ENCODE measurements at places on chromosomes 1 and 21.

DNA sequence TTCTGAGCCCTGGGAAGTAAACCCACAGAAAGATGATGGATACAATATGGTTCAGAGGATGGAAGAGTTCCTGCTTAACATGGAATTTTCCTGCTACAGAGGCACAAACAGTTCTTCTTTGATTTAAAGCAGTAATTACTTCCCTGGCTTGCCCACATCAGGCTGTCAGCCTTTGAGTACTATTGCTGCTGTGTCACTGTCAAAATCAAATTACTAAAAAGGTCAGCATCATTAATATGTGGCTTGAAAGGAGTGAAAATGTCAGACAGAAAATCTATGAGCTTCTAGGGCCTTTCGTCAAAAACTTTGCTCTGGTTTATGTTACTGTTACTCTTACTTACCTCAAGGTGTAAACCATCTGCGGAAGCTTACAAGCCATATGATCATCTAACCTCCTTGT, 98.6 kb upstream of the DPT start:
- no peak for DNase-seq

- no peak for DNase-seq
Observed at GRCh38 chr1:199931666-199932377, 95.7 kb upstream of the NR5A2 start.

- DNase-seq = no peak
Observed at GRCh38 chr1:227723474-227723873, 11.6 kb downstream of the JMJD4 start.

DNA sequence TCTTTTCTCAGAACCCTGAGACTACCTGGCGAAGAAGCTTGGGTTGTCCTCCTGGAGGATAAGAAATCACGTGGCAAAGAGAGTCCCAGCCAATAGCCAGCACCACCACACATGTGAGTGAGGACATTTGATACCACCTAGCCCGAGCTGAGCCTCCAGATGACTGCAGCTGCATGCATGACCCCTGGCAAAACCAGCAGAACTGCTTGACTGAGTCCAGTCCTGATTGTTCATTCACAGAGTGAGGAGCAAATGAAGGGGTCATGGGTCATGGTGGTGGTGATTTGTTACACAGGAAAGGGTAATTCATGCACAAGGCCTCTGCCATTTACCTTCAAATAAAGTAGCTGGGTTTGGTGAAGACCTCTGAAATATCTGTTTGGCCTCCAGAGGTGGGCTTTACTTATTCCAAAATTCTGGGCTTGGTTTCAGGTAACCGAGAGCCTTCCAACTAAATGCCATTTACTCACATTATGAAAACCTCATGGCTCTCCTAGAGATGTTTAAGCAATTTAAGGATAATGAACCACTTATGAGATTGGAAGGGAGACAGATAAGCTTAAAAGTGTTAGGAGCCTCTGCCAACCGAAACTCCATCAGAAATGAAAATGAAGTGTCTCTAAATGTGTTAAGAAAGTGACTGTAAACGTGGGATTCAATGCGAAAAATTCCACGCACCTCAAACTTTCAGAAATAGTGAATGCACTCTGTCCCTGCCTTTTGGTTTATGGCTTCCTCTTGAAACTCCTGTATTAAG, 163.3 kb downstream of the SLC35F3 start:
- no peak for DNase-seq

GRCh38 chr1:230222678-230223077, 155.6 kb downstream of the GALNT2 start:
- no peak for DNase-seq

DNA sequence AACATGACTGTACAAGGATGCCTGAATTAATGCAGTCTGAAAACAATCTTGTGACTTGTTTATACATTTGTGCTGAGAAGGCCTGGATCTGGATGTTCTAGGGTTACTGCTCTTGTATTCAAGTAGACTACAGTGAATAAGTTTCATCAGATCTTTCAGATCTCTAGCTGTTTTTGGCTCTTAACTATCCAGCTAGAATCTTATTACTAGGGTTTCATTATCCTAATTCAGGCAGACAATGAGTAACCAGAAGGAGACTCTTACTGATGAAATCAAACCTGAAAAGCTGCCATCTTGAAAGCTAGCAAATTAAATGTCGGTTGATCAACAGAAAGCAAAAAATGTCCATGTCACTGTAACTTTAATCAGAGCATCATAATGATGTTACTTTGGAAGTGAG, 112.5 kb upstream of the KCNK2 start:
- DNase-seq = no peak

DNA sequence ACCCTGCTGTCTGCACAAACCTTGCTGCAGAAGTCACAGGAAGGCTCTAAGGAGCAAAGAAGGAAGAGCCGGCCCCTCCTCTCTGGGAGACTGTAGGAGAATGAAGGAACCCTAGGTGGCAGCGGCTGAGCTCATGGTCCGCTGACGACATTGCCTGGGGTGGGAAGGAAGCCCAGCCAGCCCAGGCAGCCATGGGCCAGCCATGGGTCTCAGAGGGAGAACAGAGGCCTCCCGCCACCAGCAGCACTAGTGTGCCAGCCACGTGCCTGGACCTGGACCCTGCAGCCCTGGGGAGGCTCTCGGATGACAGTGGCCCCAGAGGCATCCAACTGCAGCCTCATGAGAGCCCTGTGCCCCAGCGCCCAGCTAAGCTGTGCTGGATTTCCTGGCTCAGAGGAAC, 49.2 kb upstream of the POFUT2 start:
- DNase-seq = no peak

DNA sequence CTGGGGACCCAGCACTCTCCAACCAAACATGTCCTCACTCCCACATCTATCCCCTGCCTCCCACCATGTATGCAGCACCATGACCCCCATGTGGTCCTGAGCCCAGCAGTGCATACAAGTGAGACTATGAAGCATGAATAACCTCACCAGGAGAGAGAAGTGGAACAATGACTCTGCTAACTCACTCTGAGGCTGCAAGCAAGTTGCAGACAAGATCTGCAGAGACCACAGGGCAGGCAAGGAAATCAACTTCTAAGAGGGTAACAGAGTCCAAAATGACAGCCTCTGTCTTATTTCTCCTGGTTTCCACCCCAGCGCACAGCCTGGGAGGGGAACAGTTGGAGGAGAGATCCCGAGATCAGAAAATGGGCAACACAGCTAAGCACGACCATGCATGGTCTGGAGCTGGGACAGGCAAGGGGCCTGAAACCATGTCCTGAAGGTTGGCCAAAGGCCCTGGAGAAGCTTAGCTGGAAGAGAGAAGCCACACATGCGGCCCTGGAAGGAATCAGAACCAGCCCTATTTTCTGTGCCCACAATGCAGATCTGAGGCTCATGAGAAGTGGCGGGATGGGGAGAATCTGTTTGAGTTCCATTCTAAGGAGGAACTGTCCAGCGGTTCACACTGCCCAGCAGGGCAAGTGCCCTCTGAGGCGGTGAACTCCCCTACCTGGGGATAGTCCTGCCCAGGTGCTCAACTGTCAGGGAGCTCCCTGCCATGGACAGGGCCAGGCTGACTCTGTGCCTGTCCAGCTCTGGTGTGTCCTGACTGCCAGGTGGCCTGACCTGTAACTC, 12.5 kb upstream of the REN start:
- no peak for DNase-seq

DNA sequence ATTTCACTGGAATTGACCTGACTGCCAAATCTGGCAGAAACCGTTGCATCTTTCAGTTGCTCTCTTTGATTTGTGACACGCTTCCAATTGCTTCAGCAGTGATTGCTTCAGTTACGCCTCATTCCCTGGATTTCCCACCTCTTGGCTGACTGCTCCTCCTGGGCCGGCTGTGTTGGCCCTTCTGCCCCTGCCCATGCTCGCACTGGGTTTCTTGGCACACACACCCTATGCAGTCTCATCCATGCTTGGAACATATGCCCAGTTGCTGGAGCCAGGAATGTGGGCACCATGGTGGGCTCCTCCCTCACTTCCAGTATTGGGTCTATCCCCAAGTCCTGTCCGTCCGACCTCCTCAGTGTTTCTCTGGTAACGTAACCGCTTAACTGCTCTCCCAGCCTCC, 2.2 kb upstream of the ZBTB21 start:
- DNase-seq = no peak

DNA sequence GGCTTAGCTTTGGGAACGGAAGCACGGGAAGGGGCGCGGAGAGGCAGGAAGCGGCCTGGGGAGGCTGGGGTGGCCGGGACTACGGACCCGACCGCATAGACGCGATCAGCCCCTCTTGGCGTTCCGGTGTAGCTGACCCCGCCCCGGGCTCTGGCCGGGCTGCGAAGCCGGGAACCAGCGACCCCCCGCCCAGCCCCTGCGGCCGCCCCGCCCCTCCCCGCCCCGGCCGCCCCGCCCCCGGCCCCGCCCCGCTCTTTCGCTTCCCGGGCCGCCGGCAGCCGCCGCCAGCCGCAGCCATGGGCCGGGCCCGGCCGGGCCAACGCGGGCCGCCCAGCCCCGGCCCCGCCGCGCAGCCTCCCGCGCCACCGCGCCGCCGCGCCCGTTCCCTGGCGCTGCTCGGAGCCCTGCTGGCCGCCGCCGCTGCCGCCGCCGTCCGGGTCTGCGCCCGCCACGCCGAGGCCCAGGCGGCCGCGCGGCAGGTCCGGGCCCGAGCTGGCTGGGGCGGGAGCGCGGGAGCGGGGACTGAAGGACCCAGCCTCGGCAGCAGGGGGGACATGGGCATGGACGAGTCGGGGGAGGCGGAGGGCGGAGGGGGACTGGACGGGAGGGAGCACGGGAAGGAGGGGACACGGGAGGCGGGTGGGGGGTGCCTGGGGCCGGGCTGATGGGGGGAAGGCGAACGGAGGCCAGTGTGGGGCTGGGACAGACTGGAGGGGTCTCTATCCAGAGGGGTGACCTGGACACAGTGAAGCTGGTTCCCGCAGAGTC, at the start of gene SELENON:
Gene SELENON (plus strand): TSS at position 259 of the 768 bp plus-strand sequence. CDS start 38 bp downstream, at position 297.
- peak; percentile 53 for DNase-seq

GRCh38 chr1:85142753-85143152, 58.1 kb downstream of the SYDE2 start:
- no peak for DNase-seq

DNA sequence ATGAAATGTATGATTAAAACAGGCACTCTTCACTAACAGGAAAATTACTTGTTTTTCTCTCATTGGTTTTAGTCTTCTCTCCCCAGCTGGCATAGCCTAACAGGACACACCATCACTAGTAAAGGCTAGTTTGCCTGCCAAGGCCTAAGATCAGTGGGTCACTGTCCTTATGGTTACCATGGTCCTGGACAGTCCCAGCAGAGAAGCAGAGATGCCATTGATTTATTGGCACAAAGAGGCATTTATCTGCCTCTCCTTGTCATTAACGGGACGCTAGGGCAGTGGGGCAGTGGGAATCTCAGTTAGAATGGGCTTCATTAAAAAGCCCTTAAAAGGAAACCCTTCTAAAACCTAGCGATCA, 13.9 kb downstream of the CD247 start:
- no peak for DNase-seq
